ENCODE measurements at places on chromosomes 16 and 17. TPM values are rescaled to one million over a fixed set of nuclear protein-coding genes. Genes with fewer than 3 reads are reported as not detected.

DNA sequence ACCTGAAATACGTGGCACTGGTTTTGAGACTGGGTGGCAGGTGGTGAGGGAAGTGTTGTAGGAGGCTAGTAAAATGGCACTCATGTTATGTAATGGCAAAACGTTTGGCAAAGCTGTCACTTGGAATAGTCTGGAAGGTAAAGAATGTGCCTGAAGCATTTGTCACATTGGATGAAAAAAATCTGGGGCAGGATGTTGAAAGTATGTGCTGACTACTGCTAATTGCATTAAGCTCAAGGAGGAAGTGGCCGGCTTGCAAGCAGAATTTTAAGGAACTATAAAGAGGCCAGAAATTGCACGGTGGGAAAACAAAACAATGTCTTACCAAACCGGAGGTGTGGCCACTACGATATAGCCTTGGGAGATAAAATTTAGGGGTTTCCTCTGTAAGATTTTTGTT is 26.6 kb upstream of the NLRP1 start:
- DNase-seq, result no peak

DNA sequence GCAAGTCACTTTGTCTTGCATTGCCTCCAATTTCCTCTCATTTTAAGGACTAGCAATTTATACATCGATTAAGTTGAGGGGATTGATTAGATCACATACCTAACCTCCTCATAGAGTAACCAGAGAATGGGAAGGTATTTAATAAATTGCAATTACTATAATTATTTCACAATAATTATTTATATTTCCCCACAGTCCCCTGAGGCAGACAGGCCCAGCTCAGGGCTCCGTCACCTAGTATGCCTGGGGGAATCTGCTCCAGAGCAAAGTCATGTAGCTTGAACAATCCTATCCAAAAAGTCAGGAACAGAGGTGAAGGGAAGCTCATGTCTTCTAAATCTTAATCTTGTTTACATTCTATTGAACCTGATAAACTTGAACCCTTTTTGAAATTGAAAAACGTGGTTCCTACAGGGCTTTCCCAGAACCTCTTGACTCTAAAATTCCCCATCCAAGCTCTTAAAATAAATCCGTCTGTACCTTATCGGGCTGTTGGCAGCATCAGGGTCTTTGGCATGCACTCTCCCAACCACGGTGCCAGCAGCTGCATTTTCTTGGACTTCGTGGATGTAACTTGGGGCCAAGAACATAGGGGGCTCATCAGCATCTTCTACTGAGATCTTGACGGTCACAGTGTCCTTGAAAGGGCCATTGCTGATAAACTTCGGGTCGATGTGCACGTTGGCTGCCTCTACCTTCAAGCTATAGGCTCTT is 140.1 kb downstream of the CDH11 start:
- DNase-seq, result no peak

- DNase-seq, result no peak
These were observed 2.9 kb upstream of the MAP1LC3B start for GRCh38 chr16:87389245-87389644.

GRCh38 chr16:83603723-83604570 is 203.8 kb upstream of the HSBP1 start:
- no peak for DNase-seq

DNA sequence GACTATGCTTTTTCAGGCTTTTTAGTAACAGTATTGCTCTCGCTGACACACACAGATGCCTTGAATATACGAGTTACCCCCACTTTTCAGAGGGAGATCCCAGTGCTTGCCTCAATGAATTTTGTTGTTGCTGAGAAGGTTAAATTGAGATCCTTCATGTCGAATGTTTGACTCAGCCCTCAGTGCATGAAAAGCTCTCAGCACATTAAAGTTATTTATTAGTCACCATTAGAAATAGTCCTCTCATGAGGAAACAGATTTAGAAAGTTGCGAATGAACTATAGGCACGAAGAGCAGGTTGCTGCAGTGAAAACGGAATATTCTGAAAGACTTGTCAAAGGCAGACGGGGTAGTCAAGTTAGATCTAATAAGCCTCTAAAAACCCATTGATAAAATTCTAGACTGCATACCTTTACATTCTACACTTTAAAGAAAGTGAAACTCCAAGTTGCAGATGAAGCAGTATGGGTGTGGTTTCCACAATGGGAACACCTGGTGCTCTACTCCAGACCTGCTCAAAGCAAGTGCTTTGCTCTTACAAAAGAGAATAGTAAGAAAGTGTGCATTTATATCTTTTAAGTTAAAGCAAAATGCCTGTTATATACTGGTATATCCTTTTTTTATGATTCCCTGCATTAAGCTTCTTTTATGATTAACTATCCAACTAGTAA is 238.1 kb downstream of the MAF start:
- no peak for DNase-seq

The RHBDL3 gene
- 0.04 TPM for total RNA-seq

All from psoas muscle (tissue), 8 donors.